A172 (cell line): ENCODE measurements at places on chromosomes 11 and 22.

GRCh38 chr11:73203790-73204189 is 14.3 kb upstream of the P2RY2 start:
- DNase-seq: no peak

- no peak for DNase-seq
These were observed 16.3 kb downstream of the IFT27 start for GRCh38 chr22:36759481-36760159.

DNA sequence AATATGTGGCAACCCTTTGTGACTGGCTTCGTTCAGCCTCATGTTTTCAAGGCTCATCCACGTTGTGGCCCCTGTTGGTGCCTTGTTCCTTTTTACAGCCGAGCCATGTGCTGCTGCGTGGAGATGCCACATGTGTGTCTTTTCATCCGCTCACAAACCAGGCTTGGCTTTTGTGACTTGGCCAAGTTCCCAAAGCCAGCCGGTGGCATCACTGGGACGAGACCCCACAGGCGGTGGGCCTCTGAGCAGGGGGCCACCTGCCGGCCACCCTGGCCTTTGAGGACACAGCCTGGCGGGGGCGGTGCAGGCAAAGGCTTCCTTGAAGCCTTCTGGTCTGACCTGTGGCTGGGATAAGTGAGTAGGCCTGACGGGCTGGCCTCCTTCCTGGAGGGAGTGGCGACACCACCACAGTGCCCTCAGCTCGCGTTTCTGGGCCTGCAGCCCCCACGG is 10.5 kb downstream of the GRK2 start:
- DNase-seq: no peak

DNA sequence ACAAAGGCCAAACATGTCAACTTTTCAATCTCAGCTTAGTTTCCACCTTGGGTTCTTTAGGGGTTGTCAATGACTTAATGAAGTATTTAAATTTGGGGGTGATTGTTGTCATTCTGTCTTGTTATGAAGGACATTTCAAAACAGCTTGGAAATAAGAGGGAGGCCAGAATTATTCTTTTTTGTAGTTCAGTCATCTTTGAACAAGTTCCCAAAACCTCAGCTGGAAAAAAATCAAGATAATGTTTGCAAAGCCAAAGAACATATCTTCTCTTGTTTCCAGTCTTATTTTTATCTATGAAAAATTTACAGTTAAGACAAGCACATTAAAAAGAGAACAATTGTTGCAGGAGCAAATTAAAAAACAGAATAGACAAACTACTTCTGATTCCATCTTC is 612.8 kb downstream of the INSC start:
- no peak for DNase-seq

DNA sequence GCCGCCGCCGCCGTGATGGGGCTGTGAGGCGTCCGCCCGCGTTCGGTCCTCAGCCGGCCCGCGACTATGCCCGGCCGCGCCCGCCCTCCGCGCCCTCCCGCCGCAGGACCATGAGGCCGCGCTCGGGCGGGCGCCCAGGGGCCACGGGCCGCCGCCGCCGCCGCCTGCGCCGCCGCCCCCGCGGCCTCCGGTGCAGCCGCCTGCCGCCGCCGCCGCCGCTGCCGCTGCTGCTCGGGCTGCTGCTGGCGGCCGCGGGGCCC is 215 bp downstream of the ZNRF3 start:
- no peak for DNase-seq

DNA sequence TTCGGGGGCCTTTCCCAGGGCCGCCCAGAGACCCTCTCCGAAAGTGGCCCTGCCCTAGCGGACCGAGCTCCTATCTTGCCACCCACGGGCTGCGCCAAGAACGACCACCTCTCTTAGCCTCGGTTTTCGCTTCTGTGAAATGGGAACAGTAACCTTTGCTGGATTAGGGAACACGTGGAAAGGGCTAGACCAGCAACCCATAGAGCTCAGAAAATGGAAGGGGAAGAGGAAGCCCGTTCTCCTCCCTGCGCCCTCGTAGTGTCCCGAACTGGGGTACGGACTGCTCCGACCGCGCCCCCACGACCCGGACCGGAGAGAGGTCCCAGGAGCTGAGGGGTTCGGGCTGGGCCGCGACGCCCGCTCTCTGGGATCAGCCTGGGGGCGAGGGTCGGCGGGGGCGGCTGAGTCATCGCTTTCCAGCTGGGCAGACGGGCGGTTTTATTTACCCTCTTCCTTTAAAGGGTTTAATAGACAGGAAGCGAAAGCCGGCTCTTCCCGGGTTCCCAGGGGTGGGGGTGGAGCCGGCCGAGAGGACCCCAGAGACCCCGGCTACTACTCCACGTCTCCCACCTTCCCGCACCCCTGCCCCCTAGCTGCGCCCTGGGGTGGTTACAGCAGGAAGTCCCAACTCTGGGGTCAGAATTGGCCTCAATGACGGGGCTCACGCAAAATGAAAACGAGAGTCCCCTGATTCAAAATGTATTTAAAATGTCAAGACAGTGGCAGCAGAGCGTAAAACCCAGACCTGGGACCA is 907 bp upstream of the PHLDA2 start:
- DNase-seq: peak; percentile 75

DNA sequence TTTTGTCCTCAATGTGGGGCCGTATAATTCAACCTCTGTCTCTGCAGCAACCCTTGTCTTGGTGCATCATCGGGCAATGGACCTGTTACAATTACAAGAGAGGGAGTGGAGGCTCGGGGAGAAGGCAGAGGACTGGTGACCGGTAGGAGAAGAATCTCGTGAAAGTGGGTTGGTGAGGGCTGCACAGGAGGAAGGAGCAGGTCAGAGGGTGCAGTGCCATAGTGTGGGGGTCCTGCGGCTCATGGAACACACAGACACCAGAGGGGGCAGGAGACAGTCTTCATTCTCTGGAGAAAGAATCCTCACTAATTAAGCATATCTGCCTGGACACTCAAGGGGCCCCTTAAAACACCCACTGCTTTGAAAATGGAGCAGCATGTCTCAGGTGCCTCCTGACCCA is 174.7 kb upstream of the B3GAT1 start:
- DNase-seq: no peak

GRCh38 chr11:27807596-27807995 is 107.3 kb upstream of the BDNF start:
- DNase-seq: no peak

- no peak for DNase-seq
These were observed 868 bp upstream of the MYEOV start for GRCh38 chr11:69293087-69293486.

DNA sequence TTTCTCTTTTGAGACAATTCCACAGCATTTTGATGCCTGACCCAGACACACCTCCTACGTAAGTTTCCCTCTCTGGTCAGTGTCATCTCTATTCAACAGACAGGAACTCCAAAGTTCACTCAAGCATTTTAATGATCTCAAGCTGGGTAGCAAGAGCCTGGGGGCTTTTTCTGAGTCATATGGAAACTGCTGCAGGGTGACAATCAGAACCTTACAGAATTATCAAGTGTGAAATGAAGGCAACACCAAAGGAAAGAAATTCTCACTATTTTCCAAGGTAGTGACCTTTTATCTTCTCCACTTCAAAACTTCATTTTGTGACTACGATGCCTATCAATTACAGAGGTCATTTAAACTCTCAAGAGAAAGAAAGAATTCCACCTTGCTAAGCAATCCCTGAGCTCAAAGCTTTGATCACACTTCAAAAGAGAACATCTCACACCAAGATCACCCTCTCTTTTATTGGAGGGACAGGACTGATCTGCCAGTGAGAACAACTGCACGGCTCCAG is 229.0 kb upstream of the ZC3H12C start:
- no peak for DNase-seq

- peak; percentile 80 for DNase-seq
These were observed 13.2 kb upstream of the TSKU start for GRCh38 chr11:76769645-76770586.

- no peak for DNase-seq
These were observed 20.8 kb downstream of the TIMP3 start for GRCh38 chr22:32822179-32822877.

DNA sequence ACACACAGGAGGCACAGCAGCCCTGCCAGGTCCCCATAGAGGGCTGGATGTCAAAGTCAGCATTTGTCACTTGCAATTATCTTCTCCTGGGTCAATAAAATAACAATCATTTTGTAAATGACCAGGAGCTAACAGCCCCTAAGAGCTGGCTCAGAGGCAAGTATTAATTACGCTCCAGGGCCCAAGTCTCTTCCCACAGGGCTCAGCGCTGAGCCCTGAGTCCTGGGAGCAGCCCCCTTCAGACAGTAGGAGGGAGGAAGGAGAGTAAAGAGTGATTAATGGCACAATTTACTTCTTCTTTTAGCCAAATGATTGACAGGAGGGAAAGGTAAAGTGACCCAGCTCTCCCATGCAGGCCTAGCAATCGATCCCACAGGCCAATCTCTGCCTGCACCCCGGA is 99.0 kb upstream of the DRD2 start:
- DNase-seq: no peak

DNA sequence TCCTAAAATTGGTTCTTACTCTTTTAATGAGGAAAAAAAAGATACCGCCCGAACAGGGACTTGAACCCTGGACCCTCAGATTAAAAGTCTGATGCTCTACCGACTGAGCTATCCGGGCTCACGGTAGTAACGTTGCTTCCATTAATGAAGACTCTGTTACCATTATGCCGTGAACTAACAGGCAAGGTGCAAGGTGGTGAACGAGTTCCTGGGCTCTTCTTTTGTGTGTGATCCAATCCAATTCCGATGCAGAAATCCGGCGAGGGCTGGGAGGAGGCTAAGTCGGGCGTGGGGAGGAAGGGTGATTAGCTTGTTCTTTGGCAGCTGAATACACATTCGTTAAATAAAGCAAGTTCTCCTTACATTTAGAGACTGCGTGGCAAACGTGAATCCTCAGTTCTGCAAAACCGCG is 49.0 kb downstream of the OR4D9 start:
- peak; percentile 83 for DNase-seq

GRCh38 chr22:19615867-19616581 is 91.8 kb upstream of the CLDN5 start:
- no peak for DNase-seq

DNA sequence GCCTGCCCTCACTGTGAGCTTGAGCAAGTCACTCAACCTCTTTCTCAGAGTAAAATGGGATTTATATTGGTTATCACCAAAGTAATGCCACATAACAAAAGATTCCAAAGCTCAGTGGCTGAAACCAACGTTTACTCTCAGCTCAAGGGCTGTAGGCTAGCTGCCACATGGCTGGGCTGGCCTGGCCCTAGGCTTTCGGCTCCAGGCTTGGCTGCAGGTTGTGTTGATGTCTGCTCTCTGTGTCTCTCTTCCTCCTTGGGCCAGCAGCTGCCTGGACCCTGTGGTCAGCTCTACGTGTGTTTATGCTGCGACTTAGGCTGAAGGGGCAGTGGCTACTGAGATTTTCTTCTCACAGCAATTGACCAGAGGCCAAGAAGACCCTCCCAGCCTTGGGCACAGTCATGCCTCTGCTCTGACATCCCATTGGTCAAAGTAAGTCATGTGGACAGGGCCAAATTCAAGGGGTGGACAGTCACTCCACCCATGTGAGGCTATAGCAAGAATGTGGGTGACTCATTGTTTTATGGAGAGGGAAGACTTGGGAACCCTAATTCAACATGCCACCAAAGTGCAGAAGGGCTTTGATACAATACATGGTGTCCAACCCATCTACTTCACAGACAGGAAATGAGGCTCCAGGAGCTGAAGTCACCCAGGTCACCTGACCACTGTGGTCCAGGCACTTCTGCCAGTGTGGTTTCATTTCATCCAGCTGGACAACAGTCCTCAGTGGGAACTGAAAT is 90.6 kb downstream of the TSPAN18 start:
- peak; percentile 80 for DNase-seq

DNA sequence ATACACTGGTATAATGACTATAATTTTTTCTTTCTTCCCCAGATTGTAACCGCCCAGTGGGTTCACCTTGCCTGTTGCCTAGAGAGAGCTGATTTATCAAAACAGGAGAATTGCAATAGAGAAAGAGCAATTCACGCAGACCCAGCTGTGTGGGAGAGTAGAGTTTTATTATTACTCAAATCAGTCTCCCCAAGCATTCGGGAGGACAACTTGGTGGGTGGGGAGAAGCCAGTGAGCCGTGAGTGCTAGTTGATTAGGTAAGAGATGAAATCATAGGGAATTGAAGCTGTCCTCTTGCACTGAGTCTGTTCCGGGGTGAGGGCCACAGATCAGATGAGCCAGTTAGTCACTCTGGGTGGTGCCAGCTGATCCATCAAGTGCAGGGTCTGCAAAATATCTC is 73.2 kb downstream of the SLC35F2 start:
- DNase-seq: peak; percentile 1

DNA sequence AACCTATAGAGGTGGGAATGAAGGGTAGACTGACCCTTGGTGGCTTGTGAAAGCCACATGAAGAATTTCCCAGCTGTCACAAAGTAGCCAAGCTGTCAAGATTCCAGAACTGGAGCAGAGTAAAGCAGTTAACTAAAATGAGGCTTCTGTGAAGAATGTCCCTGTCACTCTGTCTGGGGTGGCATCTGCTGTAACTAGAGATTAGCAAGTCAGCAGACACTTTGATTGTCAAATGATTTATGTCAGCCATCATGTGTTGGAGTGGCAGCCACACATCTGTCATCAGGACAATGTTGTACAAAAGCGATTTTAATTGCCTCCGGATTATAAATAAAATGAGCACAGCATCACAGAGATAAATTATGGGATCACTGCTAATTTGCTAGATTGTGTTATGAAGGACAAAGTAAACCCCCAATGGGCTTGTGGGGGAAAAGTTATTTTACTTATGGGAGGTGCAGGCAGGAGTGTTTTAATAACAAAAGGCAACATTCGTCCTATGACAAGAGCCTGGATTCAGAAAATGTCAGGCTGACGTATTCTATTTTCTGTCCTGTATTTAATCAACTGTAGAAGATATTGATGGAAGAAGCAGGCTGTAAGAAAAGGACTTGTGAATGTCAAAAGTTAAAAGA is 270.9 kb downstream of the FAM181B start:
- no peak for DNase-seq

DNA sequence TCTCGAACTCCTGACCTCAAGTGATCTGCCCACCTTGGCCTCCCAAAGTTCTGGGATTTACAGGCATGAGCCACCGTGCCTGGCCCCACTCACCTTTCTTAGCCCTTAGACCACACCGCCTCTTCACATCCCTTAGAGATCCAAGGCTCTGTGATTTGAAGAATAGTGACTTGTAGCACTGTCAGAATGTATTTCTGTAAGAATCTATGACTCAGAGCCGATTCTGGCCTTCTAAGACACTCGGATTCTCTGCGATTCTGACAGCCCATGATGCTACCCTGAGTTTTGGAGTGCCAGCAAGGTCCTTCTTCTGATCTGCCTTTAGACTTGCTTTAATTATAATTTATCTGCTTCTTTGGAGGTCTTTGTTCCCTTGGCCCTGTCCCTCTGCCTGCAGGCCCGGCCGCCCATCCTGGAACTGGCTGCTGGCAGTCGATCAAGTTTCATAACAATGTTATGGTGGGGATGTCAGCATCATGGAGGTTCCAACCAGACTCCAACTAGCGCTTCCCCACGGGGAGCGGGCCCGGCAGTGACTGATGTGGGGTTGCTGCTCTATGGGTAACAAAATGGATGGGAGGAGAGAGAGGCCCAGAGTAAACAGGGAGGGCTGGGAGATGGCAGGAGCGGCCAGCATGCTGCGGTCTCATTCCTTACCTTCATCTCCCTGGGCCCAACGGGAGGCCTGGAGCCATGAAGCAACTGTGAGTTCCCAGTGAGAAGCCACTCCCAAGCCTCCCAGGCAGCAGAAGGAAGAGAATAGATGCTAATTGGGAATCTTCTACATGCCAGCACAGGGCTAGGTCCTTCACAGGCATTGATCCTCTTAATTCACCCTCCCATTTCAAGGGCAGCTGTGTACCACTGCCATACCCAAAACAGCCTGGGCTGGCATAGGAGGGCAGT is 55.7 kb upstream of the RASD2 start:
- peak; percentile 33 for DNase-seq

- DNase-seq: no peak
These were observed 431 bp downstream of the SLC37A2 start for GRCh38 chr11:125063429-125064043.
